ENCODE measurements at places on chromosomes 12 and 14.

DNA sequence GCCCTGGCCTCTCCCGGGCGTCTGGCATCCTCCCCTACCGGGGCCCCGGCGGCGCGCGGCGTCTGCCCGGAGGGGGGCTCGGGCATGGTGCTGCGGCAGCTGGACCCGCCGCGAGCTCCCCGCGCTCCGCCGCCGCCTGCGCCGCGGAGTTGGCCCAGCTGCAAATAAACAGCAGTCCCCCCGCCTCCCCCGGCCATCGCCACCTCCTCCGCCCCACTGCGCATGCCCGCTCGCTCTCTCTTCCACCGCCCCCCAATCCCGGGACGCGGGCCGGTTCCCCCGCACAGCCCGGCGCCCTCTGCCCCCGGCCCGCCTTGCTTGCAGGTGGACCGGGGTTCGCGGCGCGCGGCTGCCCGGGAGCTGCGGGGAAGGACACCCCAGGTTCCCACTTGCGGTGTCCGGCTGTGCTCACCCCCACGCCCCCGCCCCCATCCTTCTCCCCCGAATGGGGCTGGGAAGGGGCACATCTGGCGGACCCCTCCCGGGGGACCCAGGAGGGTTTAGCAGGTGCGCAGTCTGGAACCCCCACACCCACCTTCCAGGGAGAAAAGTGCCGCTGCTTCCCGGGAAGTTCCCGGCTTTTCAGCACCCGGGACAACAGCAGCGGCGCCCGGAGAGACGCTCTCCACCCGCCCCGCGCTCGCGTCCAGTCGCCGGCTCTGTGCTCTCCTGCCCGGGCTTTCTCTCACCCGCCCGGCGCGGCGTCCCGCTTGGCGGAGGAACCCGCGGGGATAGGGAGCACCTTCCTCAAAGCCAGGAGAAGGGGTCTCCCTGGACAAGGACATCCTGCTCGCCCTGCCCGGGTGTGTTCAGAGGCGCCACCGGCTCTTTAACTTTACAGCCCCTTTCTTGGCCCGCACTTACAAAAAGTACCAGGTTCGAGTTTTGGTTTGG, at the start of gene TMTC1:
Gene TMTC1 (minus strand): TSS at position 170 of the 894 bp plus-strand sequence. CDS start 191 bp downstream, outside the sequence.
- no peak for DNase-seq

DNA sequence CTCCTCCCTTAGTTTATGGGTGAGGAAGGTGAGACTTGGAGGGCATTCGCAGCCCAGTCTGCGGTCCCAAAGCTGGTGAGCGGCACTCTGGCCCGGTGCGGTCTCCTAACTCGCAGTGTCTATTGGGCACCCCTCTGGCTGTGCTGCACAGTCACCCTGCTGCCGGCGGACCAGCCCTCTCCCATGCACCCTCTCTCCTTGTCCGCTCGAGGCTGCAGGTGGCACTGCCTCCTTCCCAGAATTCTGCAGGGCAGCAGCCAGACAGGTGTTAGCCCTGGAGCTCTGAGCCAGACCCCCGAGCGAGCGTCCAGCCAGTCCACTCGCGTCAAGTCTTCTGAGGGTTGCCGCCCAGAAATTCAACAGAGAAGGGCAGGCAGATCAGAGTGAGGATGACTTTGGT, 56.8 kb upstream of the DYNC1H1 start:
- DNase-seq: no peak

- no peak for DNase-seq
Measured at GRCh38 chr12:120358412-120359100, 10.4 kb downstream of the MSI1 start.

GRCh38 chr12:54561164-54561563, 11.8 kb downstream of the PDE1B start:
- no peak for DNase-seq

GRCh38 chr12:49014547-49014946, 4.0 kb downstream of the PRKAG1 start:
- no peak for DNase-seq

DNA sequence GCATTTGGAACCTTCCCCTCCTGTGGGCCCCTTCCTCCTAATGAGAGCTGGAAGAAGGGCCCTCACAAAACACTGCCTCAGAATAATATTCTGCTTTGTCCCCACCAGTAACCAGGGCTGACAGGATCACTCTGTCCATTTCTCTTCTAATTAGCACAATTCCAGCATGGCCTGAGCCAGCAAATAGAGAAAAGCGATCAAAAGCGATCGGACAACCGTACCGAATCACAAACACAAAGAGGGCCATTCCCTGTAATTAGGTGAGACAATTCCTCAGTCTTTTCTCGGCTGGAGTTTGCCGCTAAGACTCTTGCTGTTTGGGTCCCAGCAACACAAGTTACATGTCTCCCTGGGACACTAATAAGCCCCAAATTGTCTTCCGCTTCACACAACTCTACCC, 35.6 kb upstream of the VSX2 start:
- DNase-seq: no peak

GRCh38 chr12:57340104-57340503, 89.1 kb upstream of the STAC3 start:
- DNase-seq: no peak

GRCh38 chr14:96216627-96217026, 12.0 kb downstream of the BDKRB2 start:
- DNase-seq: no peak

DNA sequence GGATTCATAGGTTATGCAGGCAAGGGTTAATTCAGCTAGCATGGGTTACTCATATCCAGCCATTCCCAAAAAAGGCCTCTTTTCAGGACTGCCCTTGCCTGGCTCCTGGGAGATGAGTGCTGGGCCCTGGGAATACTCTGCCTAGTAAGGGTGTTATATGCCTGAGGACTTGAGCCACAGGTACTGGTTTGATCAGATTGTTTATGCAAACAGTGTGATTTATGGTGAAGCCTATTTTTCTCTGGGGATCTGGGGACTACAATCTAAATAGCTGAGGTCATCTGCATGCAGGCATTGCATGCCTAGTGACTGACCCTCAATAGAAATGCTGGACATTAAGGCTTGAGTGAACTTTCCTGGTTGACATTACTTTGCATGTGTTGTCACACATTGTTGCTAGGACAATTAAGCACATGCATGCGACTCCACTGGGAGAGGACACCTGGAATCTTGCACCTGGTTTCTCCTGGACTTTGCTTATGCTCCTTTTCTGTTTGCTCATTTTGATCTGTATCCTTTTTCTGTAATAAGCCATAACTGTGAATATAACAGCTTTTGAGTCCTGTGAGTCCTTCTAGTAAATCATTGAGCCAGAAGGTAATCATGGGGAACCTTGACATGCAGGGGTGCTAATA, 73.0 kb downstream of the RAD51B start:
- no peak for DNase-seq

DNA sequence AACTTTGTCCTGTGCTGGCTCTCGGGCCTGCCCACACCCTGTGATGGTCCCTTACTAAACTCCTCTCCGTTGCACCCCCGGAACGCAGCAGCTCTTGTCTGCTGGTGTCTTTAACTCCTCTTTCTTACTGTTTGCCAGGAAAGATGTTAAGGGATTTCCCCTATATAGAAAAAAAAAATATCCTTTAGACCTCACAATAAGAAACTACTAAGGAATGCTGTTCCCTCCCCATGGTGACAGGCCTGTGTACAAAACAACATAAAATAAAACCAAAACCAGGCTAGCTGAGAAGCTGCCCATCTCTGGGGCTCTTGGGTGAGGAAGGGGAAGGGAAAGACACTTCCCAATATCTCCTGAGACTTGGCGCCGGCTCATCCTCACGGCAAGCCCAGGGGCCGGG, 95.4 kb downstream of the CHGA start:
- no peak for DNase-seq

GRCh38 chr12:115012861-115013235, 328.9 kb upstream of the TBX3 start:
- DNase-seq: no peak
